Skeletal muscle cell (primary cell): ENCODE measurements at places on chromosomes 11 and 22.

GRCh38 chr22:36143066-36143815 is 17.3 kb downstream of the APOL3 start:
- no peak for DNase-seq

GRCh38 chr22:31305194-31305593 is 12.9 kb upstream of the PIK3IP1 start:
- no peak for DNase-seq

GRCh38 chr11:78921509-78921908 is 346.8 kb upstream of the NARS2 start:
- no peak for DNase-seq

GRCh38 chr22:40571887-40572286 is 64.6 kb downstream of the MRTFA start:
- no peak for DNase-seq

DNA sequence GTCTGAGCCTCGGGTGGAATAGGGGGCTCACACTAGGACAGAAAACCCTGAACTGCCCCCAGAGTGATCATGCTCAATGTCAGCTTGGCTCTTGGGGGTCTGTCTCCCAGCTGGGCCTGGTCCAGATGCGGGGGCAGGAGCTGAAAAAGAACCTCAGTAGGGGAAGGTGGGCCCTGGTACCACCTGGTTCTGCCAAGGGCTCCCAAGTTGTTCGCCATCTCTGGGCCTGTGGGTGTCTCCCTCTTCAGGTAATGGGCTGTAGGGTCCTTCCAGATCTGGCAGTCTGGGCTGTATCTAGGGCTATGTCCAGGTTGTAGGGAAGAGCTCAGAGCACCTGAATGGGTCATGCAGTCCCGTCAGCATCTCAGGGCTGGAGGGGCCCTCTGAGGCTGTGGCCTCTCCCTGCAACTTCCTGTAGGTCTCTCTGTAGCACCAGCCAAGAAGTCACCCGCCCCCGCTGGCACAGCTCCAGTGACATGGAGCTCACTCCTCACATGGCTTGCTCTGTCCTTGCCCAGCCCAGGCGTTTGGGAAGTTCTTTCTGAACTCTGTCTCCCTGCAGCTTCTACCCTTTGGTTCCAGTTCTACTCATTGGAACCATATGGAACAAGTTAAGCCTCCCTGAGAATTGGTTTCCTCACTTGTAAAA is 33.0 kb upstream of the SOX10 start:
- DNase-seq = no peak

GRCh38 chr11:33915526-33915925 is 23.6 kb upstream of the LMO2 start:
- DNase-seq = no peak

DNA sequence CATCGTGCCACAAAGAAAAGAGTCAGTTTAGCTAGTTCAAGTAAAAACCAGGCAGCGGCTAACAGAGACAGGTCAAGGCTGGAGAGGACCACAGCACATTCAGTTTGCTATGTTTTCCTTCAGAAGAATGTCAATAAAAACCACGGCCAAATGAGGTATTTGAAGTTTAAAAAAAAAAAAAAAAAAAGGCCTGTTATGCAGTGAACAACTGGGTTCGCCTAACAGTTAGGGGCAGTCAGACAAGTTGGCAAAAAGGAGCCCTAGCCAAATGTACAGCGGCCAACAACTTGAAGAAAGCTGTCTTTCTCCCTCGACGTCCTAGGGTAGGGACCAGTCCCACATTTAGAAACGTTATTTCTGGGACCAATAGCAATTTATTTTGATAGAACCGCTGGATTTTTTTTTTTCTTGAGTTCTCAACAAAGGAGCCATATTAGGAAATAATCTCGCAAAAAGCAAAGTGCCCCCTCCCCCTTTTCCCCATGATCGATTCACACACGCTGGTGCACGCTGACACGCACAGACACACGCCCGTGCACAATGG is 237.8 kb downstream of the TTC28 start:
- no peak for DNase-seq

GRCh38 chr11:58301576-58301975 is 33.5 kb upstream of the OR10W1 start:
- DNase-seq = peak; percentile 45
